Heart left ventricle (tissue), 16 donors: ENCODE measurements at places on chromosomes 1 and 21.

GRCh38 chr1:187891993-187892682, 1063.4 kb downstream of the PLA2G4A start:
- DNase-seq, result no peak

DNA sequence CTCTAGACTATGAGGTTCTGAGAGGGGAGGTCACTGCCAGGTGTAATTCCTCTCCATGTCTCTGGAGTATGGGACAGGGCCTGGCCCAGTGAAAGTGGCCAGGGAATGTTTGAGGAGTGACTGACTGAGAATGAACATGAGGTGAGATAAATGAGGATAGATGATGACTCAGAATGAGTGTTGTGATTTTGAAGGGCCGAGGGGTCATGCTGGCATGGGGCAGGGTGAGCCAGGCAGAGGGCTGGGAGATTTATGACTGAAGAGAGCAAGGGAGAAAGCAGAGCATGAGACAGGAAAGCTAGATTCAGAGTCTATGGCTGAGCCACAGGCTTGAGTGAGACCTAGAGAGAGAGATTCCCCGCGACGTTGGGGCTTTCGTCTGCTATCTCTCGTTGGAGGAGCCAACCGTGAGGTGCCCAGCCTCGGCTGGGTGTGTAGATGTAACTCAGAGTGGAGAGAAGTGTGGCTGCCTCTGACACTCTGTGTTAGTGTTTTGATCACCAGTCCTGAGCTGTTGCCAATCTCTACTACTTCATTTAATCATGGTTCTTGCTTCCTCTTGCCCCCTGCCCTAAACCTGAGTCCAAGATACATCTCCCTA, 50.1 kb downstream of the FOXD2 start:
- DNase-seq, result no peak

DNA sequence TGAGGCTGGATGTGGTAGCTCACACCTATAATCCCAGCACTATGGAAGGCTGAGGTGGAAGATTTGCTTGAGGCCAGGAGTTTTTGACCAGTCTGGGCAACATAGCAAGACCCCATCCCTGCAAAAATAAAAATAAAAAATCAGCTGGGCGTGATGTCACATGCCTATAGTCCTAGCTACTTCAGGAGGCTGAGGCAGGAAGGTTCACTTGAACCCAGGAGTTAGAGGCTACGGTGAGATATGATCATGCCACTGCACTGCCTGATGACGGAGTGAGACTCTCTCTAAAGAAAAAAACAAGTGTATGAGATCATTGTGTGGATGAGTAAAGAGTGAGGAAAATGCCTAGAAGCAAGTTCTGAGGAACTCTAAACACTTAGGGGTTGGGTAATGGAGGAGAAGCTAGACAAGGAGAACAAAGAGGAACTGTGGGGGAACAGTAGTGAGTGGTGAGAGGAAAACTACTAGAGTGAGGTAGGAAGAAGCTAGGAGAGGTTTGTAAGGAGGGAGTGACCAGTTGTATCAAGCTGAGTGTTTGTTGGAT, 17.0 kb downstream of the CLIC4 start:
- no peak for DNase-seq

DNA sequence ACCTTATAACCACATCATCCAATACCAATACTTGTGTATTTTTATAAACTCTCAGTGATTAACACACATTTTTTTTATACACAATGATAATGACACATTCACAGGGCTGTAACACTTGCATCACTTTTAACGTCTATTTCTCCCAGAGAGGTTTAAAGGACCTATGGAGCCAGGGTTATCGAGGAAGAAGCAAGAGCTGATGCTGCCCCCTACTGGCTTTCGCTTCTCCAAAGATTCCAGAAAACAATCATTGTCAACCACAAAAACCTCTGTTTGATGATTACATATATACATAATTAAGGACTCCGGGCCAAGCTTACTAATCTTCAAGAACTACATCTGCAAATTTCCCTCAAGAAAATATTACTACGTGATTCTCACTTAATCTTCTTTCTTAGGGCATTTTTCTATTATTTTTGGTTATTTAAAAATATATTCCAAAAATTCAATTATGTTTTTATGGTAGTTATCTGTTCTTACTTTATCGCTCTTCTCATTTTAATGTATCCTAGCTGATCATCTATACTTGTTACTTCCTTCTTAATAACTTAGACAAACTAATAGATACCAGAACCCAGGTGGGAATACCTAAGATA, 214.5 kb downstream of the VAV3 start:
- peak; percentile 13 for DNase-seq

DNA sequence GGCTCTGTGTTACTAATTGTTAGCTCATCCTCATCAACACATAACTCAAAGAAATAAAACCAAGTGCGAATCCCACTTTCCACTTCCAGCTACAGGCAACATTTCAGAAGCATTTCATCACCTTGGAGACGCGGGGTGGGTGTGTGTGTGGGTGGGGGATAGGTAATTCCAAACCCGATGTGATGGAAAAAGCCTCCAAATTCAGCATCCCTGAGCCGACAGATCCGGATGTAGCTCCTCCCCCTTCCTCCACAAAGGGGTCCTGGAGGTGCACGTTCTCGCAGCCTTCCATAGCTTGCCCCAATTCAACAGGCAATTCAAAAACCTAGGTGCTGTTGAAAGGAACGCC, 486 bp downstream of the HSPA13 start:
- DNase-seq, result no peak

- no peak for DNase-seq
Observed at GRCh38 chr1:196121181-196121580, 487.1 kb downstream of the KCNT2 start.

- peak; percentile 55 for DNase-seq
Observed at GRCh38 chr1:55214212-55214933, 791 bp downstream of the USP24 start.

- no peak for DNase-seq
Observed at GRCh38 chr21:16992448-16992847, 520.4 kb upstream of the CXADR start.

- DNase-seq, result no peak
Observed at GRCh38 chr1:170836141-170836540, 99.2 kb upstream of the MROH9 start.

- no peak for DNase-seq
Observed at GRCh38 chr1:7106442-7107108, 321.3 kb downstream of the CAMTA1 start.

DNA sequence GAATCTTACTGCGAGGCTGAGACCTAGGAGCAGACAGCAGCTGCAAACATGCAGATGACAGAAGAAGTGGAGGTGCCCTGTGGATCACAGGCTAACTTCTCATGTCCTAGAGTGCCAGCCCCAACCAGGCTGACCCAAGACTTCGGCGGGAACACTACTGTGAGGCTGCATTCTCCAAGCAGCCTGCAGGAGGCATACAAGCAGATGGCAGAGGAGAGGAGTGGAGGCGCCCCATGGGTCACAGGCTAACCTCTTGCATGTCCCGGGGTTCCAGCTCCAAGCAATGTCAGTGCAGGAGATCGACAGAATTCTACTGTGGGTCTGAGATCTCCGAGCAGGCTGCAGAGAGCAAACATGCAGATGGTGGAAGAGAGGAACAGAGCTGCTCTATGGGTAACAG, 98.1 kb upstream of the ZNF678 start:
- no peak for DNase-seq

DNA sequence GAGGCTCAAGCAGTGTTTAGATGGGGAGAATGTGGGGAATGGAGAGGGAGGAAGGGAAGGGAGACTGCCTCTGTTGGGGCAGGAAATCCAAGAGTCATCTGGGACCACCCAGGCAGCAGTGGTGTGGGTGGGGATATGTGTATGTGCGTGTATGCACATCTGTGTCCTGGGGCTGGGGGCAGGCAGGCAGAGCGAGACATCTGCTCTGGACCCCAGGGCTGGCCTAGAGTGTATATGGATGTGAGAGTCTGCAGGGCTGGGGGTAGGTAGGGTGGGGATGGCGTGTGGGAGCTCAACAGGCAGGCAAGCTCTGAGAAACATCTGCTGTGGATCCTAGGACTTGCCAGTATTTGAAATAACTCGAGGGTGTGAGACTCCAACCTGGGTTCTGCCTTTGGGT, 3.5 kb downstream of the PTCH2 start:
- DNase-seq, result no peak

DNA sequence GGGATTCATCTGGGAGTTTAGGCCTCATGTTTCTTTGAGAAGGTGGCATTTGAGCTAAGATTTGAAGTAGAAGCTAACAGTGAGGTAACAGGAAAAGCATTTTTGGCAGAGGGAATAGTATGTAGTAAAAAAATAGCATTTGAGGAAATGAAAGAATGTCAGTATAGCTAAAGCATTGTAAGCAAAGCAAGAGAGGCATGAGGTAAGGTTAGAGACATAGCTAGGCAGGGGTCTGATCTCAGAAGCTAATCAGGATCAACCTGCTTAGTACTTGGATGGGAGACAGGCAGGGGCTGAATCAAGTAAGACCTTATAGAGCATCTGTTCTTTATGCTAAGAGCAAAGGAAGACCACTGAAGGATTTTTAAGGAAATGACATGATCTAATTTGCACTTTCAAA, 4.0 kb downstream of the POLR3C start:
- no peak for DNase-seq

- DNase-seq, result no peak
Observed at GRCh38 chr1:77833521-77834100, 54.2 kb downstream of the MIGA1 start.

GRCh38 chr21:42039470-42039901, 29.3 kb upstream of the ZBTB21 start:
- DNase-seq, result no peak

DNA sequence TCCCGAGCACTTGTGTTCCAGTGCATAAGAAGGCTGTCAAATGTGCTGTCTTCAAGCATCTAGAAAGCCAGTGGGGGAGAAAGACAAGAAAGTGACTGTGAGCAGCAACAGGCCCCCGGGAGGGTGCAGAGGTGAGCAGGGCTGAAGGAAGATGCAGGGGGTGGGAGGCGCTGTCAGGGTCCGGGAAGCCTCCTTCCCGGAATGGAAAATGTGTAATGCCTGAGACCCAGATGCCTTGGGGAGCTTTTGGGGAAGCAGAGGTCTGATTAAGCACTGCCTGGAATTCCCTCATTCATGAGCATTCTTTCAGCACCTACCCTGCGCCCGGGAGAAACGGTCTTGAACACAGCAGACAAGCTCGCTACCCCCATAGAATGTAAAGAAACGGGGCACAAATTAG, 1.3 kb downstream of the NPHP4 start:
- DNase-seq, result peak; percentile 20

DNA sequence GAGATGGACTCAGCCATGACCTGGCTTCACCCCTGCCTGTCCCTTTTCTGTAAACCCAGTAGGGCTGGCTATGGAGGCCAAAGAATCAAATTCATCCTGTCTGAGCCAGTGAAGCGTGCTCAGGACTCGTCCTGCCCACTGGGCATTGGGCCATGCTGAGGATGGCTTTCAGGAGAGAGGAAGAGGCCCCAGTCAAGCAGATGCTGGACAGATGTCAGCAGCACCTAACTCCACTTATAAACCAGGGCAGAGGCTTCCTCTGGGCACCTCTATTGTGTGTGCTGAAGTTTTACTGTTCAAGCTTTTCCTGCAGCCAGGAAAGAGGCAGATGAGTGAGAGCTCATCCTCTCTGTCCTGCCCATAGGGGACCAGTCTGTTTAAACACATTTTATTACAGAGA, 97.4 kb upstream of the GCLM start:
- DNase-seq, result no peak

- no peak for DNase-seq
Observed at GRCh38 chr21:35095859-35096291, 46.8 kb upstream of the RUNX1 start.

DNA sequence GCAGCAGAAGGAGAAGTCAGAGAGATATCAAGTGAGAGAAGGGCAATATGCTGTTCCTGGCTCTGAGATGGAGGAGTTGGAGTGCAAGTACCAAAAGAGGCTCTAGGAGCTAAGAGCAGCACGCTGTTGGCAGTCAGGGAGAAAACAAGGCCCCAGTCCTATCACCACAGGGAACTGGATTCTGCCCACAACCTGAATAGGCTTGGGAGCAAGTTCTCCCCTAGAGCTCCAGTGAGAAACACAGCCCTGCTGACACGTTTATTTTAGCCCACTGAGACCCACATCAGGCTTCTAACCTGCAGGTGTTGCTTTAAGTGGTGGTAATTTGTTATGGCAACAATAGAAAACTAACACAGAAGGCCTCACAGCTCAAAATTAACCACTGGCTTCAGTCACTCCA, 31.8 kb upstream of the ZNF644 start:
- no peak for DNase-seq
